Fibroblast of lung (primary cell): ENCODE measurements at places on chromosomes 1 and 21. TPM values are rescaled to one million over a fixed set of nuclear protein-coding genes. Genes with fewer than 3 reads are reported as not detected.

DNA sequence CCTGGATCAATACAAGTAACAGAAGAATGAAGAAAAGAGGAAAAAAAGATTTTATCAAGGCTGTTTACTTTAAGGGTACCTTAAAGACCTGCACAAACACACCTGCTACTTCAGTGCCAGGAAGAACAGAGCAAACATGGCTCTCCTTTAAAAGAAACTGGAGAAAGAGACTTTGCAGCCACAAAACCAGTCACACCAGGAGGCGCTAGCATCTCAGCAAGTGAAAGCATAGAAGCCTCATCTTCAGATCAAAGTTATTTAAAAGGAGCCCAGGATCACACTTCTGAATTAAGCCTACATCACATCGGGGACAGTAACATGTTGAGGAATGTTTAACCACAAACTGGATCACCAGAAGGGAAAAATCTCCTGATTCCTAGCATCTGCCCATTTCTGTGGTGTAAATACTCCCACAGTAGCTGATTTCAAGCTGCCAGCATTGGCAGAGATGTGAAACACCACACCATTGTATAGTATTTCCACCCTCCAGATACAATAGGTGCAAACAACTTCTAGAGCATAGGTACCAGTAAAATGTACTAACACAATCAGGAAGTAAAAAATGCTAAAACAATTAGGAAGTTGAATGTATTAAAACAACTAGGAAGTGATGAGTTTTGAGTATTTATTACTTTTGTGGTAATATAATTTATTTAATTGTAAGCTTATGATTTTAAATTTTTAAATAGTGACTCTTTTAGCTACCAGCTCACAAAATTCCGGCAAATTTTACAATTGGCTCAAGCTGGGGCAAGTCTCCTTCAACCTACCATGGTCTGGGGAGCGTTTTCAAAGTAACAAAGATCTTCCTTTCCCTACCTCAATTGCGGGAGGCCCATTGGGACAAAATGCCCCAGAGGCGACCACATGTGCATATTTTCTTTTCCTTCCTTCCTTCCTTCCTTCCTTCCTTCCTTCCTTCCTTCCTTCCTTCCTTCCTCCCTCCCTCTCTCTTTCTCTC is 105.3 kb upstream of the CLDN14 start:
- no peak overlapping the region for H3K27ac ChIP-seq
- H3K4me1 ChIP-seq: no peaks in the 10 kb centered on the region
- no peak for DNase-seq
- no peaks in the 10 kb centered on the region for H3K36me3 ChIP-seq
- H3K27me3 ChIP-seq: no peaks in the 10 kb centered on the region
- H3K4me3 ChIP-seq: no peak overlapping the region

DNA sequence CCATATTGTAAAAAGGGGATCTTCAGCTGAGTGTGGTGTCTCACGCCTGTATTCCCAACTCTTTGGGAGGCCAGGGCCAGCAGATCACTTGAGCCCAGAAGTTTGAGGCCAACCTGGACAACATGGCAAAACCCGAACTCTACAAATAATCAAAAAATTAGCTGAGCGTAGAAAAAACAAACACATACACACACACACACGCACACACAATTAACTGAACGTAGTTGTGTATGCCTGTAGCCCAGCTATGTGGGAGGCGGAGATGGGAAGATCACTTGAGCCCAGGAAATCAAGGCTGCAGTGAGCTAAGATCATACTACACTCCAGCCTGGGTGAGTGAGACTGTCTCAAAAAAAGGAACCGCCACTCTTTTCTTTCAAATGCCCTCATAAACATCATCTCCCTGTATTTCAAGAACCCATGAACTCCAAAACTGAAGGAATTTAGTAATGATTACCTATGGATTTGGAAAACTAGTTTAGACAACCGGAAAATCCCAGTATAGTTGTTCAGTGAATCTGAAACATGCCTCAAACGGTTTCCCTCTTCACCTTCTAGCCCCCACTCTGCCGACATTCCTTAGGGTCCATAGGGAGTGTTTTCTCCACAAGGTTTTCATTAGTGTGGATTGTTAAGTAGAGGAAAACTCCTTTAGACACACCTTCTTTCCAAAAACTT is 4.5 kb downstream of the TXNIP start:
- peak; percentile 55 for DNase-seq
- no peaks in the 10 kb centered on the region for H3K27me3 ChIP-seq
- H3K4me1 ChIP-seq: peaks cover 6% of the 10 kb centered on the region
- peak overlapping the region; percentile 79 for H3K4me3 ChIP-seq
- H3K36me3 ChIP-seq: peaks cover 4% of the 10 kb centered on the region

DNA sequence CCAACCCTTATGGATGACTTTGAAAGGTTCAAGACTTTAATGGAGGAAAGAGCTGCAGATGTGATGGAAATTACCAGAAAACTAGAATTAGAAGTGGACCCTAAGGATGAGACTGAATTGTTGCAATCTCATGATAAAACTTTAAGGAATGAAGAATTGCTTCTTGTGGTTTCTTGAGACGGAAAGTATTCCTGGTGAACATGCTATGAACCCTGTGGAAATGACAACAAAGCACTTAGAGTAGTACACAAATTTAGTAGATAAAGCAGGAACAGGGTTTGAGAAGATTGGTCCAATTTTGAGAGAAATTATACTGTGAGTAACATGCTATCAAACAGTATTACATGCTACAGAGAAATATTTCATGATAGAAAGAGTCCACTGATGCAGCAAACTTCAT is 215.4 kb downstream of the OMA1 start:
- no peaks in the 10 kb centered on the region for H3K27me3 ChIP-seq
- H3K27ac ChIP-seq: no peak overlapping the region
- H3K36me3 ChIP-seq: no peaks in the 10 kb centered on the region
- DNase-seq: peak; percentile 41

Gene HHIPL2
- total RNA-seq: under 0.01 and 0.33 TPM in 2 replicates

Gene EFNA4
- total RNA-seq: 2.8 and 3.8 TPM in 2 replicates

Gene G0S2
- 79.1 and 180 TPM in 2 replicates for total RNA-seq

Gene HTR6
- total RNA-seq: under 0.01 TPM in 1 of 2 replicates, not detected in the other

- no peak overlapping the region for H3K4me3 ChIP-seq
- no peak overlapping the region for H3K27ac ChIP-seq
- no peaks in the 10 kb centered on the region for H3K4me1 ChIP-seq
- H3K36me3 ChIP-seq: no peaks in the 10 kb centered on the region
- H3K27me3 ChIP-seq: no peaks in the 10 kb centered on the region
Measured at GRCh38 chr1:46206399-46206798, 3.3 kb downstream of the LURAP1 start.
